ENCODE measurements at places on chromosomes 11 and 22.

- peak; percentile 62 for DNase-seq
Measured at GRCh38 chr22:41048791-41049717, 43.3 kb upstream of the EP300 start.

DNA sequence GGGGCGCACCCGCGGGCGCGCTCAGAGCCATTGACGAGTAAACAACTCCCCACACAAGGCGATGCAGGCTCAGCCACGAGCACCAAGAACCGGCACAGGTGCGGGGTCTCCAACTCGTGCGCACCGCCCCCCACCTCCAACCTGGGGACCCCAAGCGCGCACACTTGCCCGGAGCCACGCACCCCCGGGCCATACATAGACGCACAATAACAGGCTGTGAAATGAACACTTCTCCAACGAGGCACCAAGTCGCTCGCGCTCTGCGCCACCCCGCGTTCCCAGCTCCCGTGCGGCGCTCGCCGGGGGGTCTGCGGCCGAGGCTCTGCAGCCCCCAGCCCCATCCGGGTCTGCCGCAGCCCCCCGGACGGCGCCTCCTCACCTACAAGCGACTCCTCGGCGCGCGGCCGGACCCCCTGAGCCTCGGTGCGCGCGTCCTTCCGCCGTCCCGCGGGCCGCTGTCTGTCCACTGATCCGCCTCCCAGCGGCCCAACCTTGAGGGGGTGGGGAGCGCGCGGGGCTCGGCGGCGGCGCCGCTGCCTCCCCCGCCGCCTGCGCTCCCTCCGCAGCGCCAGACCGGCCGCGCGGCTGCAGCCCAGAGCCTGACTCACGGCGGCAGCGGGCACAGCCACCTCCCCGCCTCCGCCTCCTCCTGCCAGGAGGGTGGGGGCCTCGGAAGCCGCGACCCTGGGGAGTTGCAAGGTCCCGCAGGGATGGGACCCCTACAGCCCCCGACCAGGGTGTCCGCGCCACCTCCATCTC, 1.6 kb downstream of the IFITM10 start:
- DNase-seq, result no peak

DNA sequence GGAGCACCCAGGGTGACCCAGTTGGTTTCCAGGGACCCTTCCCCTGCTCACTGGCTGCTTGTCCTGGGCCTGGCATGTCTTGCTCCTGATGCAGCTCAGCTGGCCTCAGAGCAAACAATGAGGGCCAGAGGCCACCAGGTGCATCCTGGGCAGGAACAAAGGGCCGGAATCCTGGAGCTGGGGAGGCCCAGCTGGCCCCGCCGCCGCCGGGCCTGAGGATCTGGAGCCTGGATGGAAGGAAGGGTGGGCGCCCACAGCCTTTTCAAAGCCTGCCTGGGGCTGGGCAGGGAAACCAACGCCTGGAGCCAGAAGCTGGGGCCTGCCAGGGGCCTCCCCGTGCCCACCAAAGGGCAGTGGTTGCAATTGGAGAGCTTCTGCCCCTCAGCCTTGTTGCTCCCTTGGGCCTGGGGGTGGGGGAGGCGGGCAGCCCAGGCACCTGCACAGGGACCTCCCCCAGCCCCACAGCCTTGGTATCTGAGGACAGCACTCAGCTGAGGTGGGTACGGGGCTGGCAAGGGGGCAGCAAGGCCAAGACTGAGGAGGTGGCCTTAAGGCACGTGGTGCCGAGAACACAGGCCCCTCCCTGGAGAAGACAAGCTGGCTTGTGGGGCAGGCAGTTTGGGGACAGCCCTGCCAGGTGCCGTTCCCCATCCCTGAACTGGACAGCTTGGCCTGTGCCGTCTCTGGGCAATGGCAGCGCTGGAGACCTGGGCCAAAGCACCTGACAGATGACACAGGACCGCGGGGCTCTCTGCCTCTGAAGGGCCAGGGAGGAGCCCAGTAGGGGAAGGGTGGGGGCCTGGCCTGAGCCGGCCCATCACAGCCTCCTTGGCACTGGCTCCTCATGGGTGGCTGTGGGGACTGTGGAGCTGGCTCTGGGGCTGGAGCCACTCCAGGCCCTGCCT, 7.1 kb upstream of the ADORA2A start:
- DNase-seq, result no peak

DNA sequence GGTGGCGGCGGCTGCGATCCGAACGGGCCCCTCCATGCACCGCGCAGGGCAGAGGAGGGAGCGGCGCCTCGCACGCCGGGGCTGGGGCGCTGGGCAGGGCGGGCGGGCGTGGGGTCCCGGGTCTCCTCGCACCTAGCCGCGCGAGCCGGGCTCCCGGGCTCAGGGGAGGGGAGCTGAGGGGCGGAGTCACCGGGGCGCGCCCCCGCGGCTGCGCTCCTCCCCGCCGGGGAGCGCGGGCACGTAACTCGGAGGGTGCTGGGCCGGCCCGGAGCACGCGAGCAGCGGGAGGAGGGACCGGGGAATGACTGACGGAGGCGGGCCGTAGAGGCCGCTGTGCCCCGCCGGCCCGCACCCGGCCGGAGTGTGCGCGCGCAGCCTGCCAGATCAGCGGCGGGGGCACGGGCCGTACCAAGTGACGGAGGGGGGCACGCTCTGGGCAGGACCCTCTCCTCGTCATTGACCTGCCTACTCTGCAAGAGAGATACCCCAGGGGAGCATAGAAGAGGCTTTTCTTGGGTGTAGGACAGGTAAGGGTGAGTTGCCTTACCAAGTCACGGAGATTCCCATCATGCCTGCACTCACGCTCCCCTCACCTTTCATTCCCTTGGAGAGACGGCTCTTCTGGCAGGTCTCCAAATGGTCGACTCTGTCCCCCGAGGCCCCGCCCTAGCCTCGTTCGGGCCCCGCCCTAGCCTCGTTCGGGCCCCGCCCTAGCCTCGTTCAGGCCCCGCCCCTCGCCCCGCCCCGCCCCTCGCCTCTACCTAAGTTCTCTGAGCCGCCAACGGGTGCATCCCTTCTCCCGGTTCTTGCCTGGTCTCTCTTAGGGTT, at the start of gene CDON:
Gene CDON (minus strand): TSS at position 188 of the 828 bp plus-strand sequence. CDS start 39,390 bp downstream, outside the sequence.
- peak; percentile 96 for DNase-seq

DNA sequence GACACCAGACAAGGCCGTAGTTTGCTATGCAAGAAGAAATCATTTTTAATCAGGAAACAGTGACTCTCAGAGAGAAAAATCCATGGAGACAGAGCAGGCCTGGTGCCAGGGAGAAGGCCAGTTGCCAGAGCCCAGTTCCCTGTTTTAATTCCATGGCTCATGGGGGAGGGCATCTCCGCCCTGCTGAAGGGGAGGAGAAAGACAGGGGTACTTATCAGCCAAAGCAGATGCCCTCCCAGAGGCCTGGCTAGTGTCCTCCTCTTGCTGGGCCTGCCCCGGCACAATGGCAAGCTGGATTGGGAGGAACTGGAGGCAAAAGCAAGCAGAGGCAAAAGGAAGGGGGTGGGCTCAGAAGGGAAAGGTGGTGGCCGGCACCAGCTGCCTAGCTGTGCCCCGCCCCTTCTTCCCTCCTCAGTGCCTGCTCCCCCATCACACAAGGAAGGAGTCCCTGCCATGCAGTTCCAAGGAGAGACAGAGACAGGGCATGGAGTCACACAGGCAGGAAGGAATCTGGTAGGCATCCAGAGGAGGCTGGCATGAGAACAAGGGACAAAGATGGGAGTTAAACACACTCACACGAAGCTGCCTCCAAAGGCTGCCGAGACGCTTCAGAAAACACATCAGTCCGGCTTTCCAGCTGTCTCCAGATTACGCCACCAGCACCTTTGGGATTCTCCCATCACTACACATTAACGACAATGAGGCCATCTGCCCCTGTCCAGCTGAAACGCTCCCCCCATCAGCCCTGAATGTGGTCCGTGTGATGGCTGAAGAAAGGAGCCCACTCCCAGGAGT, 591.8 kb downstream of the BUD13 start:
- no peak for DNase-seq

All from body of pancreas (tissue), 4 donors.